Activated naive CD8-positive, alpha-beta T cell treated with anti-CD3 and anti-CD28 coated beads, Interleukin-2, amount 50 U/mL, for 16 hours (primary cell): ENCODE measurements at places on chromosomes 7 and 10.

DNA sequence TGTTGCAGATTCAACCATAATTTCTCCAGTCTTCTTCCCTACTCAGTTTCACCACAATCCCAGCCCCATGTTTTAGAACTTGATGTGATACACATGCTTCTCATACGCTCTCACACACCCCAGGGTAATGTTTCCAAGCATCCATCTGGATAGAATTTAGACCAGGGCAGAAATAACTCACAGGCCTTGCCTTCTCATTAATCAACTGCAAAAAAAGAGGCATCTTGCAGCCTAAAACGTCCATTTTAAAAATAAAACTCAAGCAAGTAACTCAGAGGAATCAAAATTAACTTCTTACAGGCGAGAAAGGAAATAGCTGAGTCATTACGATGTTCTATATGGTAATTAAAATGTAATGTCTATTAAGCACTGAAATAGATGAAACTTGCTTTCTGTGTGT lies 127.2 kb upstream of the RSU1 start:
- no peak for DNase-seq

DNA sequence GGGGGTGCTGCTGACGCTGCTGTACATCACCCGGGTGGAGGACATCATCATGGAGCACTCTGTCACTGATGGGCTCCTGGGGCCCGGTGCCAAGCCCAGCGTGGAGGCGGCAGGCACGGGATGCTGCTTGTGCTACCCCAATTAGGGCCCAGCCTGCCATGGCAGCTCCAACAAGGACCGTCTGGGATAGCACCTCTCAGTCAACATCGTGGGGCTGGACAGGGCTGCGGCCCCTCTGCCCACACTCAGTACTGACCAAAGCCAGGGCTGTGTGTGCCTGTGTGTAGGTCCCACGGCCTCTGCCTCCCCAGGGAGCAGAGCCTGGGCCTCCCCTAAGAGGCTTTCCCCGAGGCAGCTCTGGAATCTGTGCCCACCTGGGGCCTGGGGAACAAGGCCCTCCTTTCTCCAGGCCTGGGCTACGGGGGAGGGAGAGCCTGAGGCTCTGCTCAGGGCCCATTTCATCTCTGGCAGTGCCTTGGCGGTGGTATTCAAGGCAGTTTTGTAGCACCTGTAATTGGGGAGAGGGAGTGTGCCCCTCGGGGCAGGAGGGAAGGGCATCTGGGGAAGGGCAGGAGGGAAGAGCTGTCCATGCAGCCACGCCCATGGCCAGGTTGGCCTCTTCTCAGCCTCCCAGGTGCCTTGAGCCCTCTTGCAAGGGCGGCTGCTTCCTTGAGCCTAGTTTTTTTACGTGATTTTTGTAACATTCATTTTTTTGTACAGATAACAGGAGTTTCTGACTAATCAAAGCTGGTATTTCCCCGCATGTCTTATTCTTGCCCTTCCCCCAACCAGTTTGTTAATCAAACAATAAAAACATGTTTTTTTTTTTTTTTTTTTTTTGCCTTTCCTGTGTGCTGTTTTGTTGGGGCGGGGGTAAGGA lies 55.8 kb downstream of the TSPAN15 start:
- DNase-seq = no peak

- DNase-seq = no peak
Measured at GRCh38 chr7:6730343-6730633, 23.5 kb upstream of the ZNF12 start.

DNA sequence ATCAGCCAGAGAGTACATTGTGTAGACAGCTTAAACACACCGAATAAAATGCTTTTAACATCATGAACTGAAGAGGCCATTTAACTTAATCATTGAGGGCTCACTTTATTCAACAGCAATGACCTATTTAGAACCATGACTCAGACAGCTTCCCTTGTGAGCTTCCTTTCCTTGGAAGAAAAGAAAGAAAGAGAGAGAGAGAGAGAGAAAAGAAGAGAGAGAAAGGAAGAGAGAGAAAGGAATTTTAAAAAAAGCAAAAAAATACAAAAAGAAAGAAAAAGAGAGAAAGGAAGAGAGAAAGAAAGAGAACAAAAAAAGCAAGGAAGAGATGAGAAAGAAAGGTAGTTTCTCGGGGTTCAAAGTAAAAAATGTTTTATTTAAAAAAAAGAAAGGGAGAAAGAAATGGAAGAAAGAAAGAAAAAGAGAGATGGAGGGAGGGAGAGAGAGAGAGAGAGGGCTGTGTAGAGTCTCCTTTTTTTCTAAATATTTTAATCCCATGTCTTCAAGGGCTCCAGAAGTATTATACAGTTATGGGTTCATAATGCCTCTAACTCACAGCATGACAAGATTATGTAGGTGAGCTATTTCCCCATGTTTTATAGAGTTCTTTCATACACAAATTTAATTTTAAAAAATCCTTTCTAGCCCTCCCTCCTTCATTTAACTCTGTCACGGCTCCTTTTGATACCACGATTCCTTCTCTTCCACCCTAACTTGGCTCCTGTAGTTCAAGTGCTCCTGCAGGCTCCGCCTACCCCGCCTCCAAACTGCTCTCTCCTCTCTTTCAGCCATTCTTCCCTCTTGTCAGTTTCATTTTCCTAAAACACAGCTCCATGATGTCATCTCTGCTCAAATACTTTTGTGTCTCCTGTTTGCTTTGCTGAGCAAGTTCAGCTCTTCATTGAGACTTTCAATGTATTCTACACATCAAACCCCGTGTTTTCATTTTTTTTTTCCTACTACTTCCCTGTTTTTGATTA lies 85.5 kb downstream of the PRTFDC1 start:
- DNase-seq = no peak

DNA sequence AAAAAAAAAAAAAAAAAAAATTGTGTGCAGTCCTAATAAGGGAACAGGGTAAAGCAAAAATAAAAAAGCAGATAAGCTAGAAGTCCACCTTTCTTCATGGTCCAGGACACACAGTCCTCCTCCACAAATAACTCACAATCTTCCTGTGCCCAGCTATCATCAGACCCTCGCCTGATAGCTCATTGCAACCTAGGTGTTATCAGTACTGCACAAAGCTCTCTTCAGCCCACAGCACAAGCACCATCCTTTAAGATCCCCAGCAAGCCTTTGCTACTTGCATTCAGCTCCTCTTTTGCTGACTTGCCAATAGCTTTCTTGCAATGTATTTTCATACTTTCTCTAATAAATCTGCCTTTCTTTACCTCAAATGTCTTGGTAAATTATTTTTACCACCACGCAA lies 5.0 kb downstream of the NDUFA5 start:
- DNase-seq = no peak

- DNase-seq = no peak
Measured at GRCh38 chr10:36332926-36333325, 690.8 kb upstream of the FZD8 start.
